ENCODE measurements at places on chromosomes 5 and 9.

DNA sequence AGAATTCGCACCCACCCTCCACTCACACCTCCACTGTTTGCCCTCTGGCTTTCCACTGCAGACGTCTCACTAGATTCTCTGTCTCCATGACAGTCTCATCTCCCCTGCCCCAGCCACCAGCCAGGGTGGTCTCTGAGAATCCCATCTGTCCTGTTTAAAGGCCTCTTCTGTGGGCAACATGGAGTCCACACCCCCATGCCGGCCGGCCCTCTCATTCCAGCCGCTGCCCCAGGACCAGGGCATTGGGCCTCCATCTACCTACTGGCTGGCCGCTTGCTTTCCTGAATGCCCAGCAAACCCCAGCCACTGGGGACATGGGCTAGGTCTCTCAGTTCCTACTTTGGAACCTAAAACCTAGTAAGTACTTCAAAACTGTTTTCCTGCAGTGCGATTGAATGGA is 65.6 kb upstream of the RUFY1 start:
- H3K36me3 ChIP-seq: no peaks in the 10 kb centered on the region
- peaks cover 2% of the 10 kb centered on the region for H3K4me1 ChIP-seq
- H3K27ac ChIP-seq: no peak overlapping the region

DNA sequence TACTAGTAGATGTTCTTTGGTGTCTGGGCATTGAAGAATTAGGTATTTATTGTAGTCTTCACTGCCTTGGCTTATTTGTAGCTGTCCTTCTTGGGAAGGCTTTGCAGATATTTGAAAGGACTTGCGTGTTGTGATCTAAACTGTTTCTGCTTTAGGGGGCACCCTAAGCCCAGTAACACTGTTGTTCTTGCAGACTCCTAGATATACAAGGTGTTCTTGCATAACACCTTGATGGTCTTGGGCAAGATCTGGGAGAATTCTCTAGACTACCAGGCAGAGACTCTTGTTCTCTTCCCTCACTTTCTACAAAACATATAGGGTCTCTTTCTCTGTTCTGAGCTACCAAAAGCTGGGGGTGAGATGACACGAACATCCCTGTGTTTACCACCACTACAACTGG is 179.1 kb downstream of the FAM170A start:
- no peak for DNase-seq
- no peak overlapping the region for H3K4me3 ChIP-seq
- H3K27me3 ChIP-seq: no peaks in the 10 kb centered on the region
- no peaks in the 10 kb centered on the region for H3K36me3 ChIP-seq

GRCh38 chr9:78030553-78031443 is 813 bp downstream of the GNAQ start:
- H3K27me3 ChIP-seq: no peaks in the 10 kb centered on the region
- H3K4me1 ChIP-seq: peaks cover 53% of the 10 kb centered on the region
- H3K36me3 ChIP-seq: no peaks in the 10 kb centered on the region
- peak; percentile 53 for DNase-seq
- peak overlapping the region; percentile 91 for H3K4me3 ChIP-seq
- H3K27ac ChIP-seq: peak overlapping the region; percentile 39

DNA sequence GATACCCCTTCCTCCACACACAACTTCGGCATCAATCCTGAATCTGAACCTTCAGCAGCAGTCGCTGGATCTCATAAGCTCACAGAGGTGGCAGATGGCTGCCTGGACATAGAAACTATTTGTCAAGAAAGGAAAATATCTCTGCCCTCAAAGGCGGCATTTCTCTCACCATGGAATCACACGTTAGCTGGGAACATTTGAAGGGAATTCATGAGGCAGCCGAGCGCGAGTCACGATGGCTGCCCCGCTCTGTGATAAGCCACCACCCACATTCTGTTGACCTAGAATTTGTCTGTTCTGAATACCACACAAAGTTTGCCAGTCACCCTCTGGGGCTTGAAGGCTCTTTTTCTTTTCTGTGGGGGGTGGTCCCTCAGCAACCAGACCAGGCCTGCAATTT is 157.9 kb downstream of the FSTL4 start:
- peaks cover 9% of the 10 kb centered on the region for H3K4me1 ChIP-seq
- H3K4me3 ChIP-seq: no peak overlapping the region
- DNase-seq: no peak
- no peak overlapping the region for H3K27ac ChIP-seq
- peaks cover 2% of the 10 kb centered on the region for H3K27me3 ChIP-seq

- DNase-seq: peak; percentile 80
- peaks cover 6% of the 10 kb centered on the region for H3K4me1 ChIP-seq
- H3K4me3 ChIP-seq: no peak overlapping the region
- no peaks in the 10 kb centered on the region for H3K36me3 ChIP-seq
- H3K27ac ChIP-seq: no peak overlapping the region
Measured at GRCh38 chr9:19456996-19457692, 48.3 kb downstream of the ACER2 start.

GRCh38 chr9:134355561-134356279 is 29.5 kb downstream of the RXRA start:
- H3K4me3 ChIP-seq: no peak overlapping the region
- no peak overlapping the region for H3K27ac ChIP-seq
- no peaks in the 10 kb centered on the region for H3K36me3 ChIP-seq
- no peak for DNase-seq
- H3K27me3 ChIP-seq: no peaks in the 10 kb centered on the region
- H3K4me1 ChIP-seq: peaks cover 6% of the 10 kb centered on the region

DNA sequence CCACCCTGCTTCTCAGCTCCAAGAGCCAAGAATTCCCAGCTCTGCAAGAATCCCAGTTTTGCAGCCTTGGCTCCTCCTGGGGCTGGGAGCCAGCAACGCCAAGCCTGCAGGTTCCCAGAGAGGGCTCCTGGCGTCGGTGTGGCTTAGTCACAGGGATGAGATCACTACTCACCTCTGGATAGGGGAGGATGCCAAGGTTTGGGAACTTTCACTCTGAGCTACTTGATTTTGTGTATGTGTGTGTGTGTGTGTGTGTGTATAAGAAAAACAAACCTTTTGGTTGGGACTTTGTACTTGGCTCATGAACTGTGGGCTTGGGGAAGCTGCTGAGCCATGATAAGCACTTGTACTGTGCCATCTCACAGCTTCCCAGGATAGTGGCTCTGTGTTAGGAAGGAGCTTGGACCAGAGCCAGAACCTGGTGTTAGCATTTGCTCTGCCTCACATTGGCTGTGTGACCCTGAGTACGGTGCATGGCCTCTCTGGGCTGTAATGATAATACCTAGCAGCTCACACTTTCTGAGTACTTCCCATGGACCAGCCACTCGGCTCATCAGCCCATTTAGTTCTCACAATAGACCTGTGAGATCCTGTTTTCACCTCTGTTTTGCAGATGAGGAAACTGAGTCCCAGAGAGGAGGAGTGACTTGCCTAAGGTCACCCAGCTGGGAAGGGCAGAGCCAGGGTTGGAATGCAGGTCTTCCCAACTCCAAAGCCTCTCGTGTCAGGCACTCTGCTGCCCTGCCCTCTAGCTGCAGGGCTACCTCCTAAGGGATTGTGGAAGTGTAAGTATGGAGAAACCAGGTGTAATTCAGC is 41.4 kb upstream of the DAB2IP start:
- H3K4me3 ChIP-seq: no peak overlapping the region
- no peaks in the 10 kb centered on the region for H3K27me3 ChIP-seq
- peaks cover 8% of the 10 kb centered on the region for H3K4me1 ChIP-seq
- peak; percentile 29 for DNase-seq

DNA sequence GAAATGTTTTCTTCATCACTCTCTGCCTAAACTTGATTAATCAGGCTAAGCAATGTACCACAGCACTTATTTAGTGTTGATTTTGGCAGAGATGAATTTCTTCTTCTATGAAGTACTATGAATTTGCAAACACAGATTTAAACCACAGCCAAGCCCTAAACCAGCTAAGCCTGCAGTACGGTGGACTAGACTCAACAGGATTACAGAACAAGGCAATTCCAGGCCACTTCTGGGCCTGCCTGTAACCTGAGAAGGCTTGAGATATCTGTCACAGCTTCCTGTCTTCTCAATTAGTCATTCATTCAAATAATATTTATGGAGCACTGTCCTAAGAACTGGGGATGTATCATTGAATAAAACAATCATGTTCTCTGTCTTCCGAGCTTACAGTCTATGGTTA is 32.4 kb upstream of the CAST start:
- DNase-seq: peak; percentile 44
- H3K4me1 ChIP-seq: peaks cover 12% of the 10 kb centered on the region
- no peak overlapping the region for H3K4me3 ChIP-seq
- no peak overlapping the region for H3K27ac ChIP-seq

- peaks cover 7% of the 10 kb centered on the region for H3K4me1 ChIP-seq
- H3K27ac ChIP-seq: no peak overlapping the region
- no peak for DNase-seq
- H3K36me3 ChIP-seq: no peaks in the 10 kb centered on the region
- H3K27me3 ChIP-seq: no peaks in the 10 kb centered on the region
Measured at GRCh38 chr9:14331120-14331519, 17.2 kb upstream of the NFIB start.

DNA sequence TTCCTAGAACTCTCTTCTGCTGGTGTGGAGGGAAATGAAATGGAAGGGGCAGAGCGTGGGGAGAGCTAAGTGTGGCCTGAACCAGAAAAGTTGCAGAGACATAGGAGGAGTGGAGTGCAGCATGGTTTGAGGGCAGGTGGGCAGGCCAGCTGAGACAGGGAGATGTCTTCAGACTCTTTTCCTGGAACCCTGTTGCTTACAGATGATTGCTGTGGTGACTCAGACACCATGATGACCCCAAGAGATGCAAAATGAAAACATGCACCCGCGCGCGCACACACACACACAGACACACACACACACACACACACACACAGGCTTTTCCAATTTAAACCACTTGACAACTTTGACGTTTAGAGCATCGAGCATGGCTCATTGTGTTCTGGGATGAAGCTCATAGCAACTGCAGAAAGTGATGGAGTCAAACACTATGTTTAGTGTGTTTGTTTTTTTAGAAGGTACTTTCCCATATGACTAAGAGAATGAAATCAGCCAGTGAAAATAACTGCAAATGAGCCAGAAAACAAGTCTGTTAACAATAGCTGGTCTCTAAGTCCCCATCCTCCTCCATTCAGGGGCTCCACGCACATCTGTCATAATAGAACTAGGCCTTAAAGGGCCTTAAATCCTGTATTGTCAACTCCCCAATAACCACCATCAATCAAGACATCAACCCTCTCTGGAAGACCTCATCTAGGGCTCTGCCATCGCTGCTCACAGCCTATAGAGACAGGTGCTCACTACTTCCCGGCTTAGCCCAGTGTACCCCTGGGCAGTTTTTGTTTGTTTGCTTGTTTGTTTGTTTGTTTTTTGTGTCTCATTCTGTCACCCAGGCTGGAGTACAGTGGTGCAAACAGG is 9.6 kb downstream of the TMOD1 start:
- H3K4me1 ChIP-seq: peaks cover 13% of the 10 kb centered on the region
- no peak overlapping the region for H3K4me3 ChIP-seq
- H3K36me3 ChIP-seq: no peaks in the 10 kb centered on the region
- H3K27ac ChIP-seq: peak overlapping the region; percentile 49
- H3K27me3 ChIP-seq: peaks cover 13% of the 10 kb centered on the region

GRCh38 chr5:178394074-178394473 is 161.5 kb upstream of the PHYKPL start:
- no peaks in the 10 kb centered on the region for H3K27me3 ChIP-seq
- DNase-seq: no peak
- H3K36me3 ChIP-seq: no peaks in the 10 kb centered on the region
- no peak overlapping the region for H3K4me3 ChIP-seq
- no peak overlapping the region for H3K27ac ChIP-seq
- no peaks in the 10 kb centered on the region for H3K4me1 ChIP-seq

- no peaks in the 10 kb centered on the region for H3K4me1 ChIP-seq
- no peak overlapping the region for H3K4me3 ChIP-seq
- no peak overlapping the region for H3K27ac ChIP-seq
- no peaks in the 10 kb centered on the region for H3K36me3 ChIP-seq
- no peak for DNase-seq
- no peaks in the 10 kb centered on the region for H3K27me3 ChIP-seq
Measured at GRCh38 chr5:117055517-117055916, 480.9 kb upstream of the SEMA6A start.

- no peak overlapping the region for H3K4me3 ChIP-seq
- no peaks in the 10 kb centered on the region for H3K4me1 ChIP-seq
- H3K27me3 ChIP-seq: no peaks in the 10 kb centered on the region
- H3K36me3 ChIP-seq: no peaks in the 10 kb centered on the region
- no peak for DNase-seq
Measured at GRCh38 chr5:105530716-105531261, 1968.2 kb upstream of the NUDT12 start.

GRCh38 chr9:123053711-123054110 is 20.2 kb downstream of the GPR21 start:
- H3K36me3 ChIP-seq: no peaks in the 10 kb centered on the region
- no peak overlapping the region for H3K4me3 ChIP-seq
- no peaks in the 10 kb centered on the region for H3K27me3 ChIP-seq
- no peak overlapping the region for H3K27ac ChIP-seq

- H3K27me3 ChIP-seq: no peaks in the 10 kb centered on the region
- no peak overlapping the region for H3K27ac ChIP-seq
- H3K36me3 ChIP-seq: no peaks in the 10 kb centered on the region
- no peak overlapping the region for H3K4me3 ChIP-seq
Measured at GRCh38 chr9:15909297-15909696, 356.5 kb downstream of the CCDC171 start.

DNA sequence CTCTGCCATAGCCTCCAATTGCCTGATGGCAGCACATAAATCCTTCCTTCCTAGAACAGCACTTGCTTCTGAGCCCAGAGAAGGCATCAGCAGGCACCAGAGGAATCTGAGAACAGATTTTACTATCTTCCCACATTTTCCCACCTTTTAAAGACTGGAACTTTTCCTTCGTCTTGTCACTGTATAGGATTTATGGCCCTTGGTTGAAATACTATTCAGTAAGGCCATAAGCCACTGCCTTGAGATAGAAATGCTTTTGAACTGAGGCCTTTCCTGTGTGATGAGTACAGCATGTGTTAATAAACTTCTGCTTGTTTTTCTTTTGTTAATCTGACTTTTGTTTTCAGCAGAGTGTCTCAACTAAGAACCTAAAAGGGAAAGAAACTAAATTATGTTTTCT is 84.3 kb downstream of the MRPS27 start:
- peaks cover 42% of the 10 kb centered on the region for H3K4me1 ChIP-seq
- peak overlapping the region; percentile 78 for H3K27ac ChIP-seq
- H3K36me3 ChIP-seq: no peaks in the 10 kb centered on the region
- DNase-seq: peak; percentile 74

GRCh38 chr9:34647651-34648050 is 1.2 kb downstream of the GALT start:
- H3K4me1 ChIP-seq: peaks cover 28% of the 10 kb centered on the region
- no peaks in the 10 kb centered on the region for H3K36me3 ChIP-seq
- peak overlapping the region; percentile 75 for H3K4me3 ChIP-seq
- no peak for DNase-seq

DNA sequence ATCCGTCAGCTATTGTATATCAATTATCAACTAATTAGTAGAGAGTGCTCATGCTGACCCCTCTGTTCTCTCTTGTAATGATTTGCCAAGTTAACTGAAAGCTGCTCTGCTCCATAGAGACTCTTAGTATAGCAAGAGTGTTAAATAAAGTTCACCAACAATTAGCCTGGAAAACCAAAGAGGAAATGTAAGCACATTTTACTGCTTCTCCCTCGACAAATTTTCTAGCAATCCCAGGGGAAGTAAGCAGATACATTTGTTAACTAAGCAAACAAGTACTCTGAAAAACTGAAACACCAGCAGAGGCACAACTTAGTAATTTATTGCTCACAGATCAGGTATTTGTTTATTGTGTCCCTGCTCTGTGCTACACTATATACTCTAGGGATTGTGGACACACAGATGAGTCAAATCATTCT is 162.2 kb downstream of the GLIS3 start:
- H3K4me3 ChIP-seq: no peak overlapping the region
- H3K36me3 ChIP-seq: no peaks in the 10 kb centered on the region
- peak; percentile 30 for DNase-seq
- H3K4me1 ChIP-seq: peaks cover 22% of the 10 kb centered on the region
- peak overlapping the region; percentile 55 for H3K27ac ChIP-seq
- H3K27me3 ChIP-seq: no peaks in the 10 kb centered on the region

All from endothelial cell of umbilical vein (primary cell).